CD8-positive, alpha-beta T cell (primary cell): ENCODE measurements at places on chromosomes 2 and 18.

GRCh38 chr2:61733563-61733962 lies 120.3 kb downstream of the FAM161A start:
- DNase-seq, result no peak

DNA sequence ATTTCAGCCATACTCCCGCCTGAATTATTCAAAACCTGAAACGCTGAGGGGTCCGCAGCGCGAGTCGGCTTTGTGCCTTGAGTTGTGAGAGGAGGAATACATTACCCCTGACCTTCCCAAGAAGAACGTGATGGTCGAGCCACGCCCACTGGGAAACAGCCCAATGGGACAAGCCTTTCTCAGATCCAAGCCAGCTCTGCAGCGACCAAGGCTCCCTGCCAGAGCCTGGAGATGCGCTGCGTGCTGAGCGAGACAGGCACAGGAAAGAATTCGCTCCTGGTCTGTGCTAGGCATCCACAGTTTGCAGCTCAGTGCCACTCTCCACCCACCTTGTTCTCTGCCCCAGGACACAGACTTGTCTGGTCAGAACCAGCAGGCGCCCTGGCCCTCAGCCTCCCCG lies 74.1 kb upstream of the GLI2 start:
- DNase-seq, result no peak

DNA sequence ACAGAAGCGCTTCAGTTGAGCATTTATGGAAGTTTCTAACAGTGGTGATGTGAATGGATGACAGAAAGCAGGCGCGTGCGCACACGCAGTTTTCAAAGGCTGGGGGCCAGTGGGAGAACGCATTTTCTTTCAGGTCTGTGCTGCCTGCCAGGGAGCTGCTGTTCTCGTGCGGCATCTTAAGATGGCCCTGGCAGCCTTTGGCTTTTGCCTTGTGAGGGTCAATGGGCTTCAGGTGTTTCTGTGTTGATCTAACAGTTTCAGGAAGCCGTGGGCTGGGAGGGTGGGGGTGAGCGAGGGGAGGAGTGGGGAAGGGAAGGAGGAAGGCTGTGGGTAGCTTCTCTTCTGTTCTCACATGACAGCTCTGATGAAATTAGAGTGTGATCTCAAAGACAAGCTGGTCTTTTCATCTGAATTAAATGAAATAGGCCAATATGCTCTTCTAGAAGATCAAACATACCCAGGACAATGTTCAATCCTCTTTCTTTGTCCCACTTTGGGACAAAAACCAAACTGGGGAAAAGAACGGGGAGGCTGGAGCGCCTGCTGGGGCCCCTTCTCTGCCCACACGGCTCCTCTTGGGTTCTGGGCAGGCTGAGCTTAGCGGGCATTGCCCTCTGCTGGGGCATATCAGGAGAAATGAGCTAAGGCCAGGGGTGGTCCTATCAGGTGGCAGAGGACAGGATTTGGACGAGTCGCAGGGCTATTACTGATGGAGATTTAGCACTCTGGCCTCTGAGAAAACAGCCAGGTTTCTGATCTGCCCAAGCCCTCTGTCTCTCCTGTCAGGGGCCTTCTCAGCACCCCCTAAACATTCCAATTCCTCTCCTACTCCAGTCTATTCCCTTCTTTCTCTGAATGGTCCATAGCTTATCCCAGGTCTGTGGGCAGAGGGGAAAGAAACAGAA lies 126.2 kb upstream of the LGALSL start:
- peak; percentile 43 for DNase-seq

DNA sequence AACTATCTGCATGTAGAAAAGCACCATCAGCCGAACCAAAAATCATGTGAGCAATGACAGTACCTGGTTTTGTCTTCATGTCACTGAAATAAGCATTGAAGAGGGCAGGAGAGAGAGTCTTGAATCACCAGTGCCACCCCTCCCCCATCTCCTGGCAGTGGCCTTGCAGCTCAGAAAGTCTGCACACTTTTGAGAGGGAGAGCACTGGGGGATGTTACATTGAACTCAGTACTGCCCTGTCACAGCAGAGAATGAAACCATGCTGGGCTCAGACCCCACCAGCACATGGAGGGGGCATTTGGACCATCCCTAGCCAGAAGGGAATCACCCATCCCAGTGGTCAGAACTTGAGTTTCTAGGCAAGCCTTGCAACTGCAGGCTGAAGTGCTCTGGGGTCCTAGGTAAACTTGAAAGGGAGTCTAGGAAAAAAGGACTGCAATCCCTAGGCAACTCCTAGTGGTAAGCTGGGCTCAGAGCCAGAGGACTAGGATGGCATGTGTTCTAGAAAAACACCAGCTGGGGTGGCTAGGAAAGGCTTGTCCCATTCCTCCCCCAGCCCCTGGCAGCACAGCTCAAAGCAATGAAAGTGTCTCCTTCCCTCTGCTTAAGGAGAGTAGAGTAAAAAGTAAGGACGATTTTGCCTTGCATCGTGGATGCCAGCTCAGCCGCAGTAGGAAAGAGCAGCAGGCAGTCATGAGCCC lies 259.9 kb upstream of the MYT1L start:
- DNase-seq, result no peak

GRCh38 chr18:10727477-10727876 lies 201.7 kb downstream of the NAPG start:
- no peak for DNase-seq

DNA sequence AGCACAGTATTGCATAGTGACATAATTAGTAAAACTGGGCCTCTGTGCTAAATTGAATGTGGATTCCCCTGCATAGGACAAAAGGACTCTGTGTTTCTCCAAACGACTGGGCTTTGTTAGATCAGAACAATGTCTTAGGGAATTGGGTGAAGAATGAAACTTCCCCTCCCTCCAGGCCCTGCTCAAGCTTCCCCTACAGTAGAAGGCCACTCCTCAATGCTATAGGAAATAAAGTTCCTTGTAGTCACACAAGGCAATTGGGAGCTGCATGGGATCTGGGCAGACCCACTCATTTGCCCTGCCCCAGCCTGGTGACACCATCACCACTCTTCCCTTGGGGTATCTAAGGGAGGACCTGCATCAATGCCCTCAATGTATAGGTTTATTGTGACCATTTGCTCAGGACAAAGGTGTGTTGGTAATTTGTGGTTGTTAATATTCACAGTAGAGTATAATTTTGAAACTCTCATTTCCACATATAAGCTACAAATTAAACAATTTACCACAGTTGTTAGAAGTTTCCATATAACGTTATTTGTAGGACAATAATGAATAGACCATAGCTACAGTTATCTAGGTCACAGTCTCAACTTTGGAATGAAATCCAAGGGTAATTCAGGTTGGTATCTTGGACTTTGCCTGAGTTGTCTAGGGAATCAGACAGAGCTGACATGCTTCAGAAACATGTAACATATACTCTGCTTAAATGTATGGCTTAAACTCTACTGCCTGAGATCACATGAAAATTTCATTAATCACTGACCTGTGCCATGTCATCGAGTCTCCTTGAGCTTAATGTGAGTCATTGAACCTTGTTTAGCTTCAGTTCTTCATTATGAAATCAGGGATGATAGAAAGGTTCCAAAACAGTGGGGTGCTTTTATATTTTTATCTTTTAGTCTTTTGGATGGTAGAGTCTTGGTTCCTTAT lies 64.8 kb upstream of the DARS1 start:
- DNase-seq, result no peak
